ENCODE measurements at places on chromosomes 7 and 10. TPM values are rescaled to one million over a fixed set of nuclear protein-coding genes. Genes with fewer than 3 reads are reported as not detected.

The SPDYE8 gene
- total RNA-seq, result not detected

The TNS3 gene
- total RNA-seq, result 202 TPM

The SCART1 gene
- 4.2 TPM for total RNA-seq

The FGFR2 gene
- 0.86 TPM for total RNA-seq

The ACBD5 gene
- total RNA-seq, result 22.2 TPM

The SFTPA1 gene
- total RNA-seq, result not detected

The TMEM184A gene
- 0.64 TPM for total RNA-seq

The FAM241B gene
- total RNA-seq, result not detected

The PDGFA gene
- total RNA-seq, result 43.2 TPM

The SPDYE16 gene
- total RNA-seq, result not detected

The MBL2 gene
- not detected for total RNA-seq

The EXOC4 gene
- total RNA-seq, result 106 TPM

The OPN1SW gene
- not detected for total RNA-seq

The RADIL gene
- total RNA-seq, result 0.32 TPM

The HOXA13 gene
- total RNA-seq, result 2.6 TPM

The ITPRIP gene
- 10.3 TPM for total RNA-seq
